ENCODE measurements at places on chromosomes 3 and 15.

DNA sequence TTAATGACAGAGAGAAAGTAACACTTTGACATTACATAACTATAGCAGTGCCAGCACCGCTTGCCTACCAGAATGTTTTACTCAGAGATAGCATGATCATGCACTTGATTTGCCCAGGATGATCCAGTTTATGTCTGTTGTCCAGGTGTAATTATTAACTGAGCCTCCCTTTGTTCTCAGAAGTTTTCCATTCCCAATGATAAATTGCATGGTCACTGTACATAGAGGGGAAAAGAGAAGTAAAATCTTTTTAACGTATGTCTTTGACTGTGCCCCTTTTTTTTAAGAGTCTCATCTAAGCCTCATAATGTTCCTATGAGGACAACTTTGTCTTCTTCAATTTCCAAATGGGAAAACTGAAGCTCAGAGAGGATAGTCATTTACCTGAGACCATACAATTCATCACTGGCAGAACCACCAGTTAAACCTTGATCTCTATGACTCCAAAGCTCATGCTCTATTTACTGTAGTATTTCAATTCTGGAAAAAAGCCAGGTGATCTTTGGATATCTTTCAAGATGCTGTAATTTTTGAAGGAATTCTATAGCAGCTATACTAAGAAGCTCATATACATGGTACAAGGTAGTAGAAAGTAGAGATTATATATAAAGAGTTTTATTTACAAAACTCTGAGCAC is 25.1 kb downstream of the C3orf85 start:
- peak; percentile 15 for DNase-seq

GRCh38 chr3:15292765-15293522 is 39.4 kb downstream of the SH3BP5 start:
- DNase-seq: no peak

DNA sequence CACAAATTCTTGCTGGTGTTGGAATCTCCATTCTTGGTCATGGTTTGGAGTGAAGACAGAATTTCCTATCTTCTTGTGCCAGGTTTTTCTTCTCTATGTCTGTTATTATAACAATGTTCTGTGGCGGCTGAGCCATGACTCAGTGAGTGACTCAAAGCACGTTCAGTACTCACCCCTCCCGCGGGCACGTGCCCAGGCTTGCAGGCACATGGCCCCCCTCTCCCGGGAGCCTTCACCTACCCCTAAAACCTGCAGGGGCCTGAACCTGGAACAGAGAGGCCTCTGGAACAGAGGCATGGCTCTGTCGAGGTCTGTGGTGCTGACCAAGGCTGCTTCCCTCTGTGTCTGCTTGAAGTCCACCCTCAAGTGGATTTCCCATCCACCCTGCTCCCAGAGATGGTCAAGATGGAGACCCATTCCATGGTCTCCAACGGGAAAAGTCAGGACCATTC is 27.6 kb downstream of the PLXNB1 start:
- DNase-seq: peak; percentile 55

DNA sequence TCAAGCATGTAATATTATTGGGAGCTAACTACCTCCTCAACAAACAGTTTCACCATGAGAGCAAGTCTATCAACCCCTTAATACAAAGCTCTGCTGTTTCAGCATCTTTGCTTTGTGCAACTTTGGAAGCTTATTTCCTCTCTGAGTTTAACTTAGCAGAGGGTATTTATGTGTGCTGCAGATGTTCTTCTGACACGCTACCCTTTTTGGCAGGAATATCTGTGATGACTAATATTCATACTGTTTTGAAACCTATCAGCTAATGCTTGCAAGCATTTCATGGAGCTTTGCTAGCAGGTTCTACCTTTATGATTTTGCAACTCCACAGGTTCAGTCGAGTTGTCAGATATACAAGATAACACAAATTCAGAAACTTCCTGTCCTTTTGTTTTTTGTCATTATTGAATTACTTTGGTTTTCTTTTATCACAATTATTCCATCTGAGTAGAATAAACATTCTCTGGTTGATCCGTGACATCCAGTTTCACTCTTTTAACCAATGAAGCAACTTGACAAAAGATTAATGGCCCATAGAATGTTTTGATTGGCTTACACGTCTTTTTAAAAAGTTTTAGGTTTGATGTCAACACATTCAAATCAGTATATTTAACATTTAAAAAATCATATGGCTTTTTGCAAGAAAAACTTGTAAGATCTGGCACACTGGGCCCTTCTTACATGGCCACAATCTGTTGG is 1.7 kb upstream of the SLC9A9 start:
- DNase-seq: no peak

DNA sequence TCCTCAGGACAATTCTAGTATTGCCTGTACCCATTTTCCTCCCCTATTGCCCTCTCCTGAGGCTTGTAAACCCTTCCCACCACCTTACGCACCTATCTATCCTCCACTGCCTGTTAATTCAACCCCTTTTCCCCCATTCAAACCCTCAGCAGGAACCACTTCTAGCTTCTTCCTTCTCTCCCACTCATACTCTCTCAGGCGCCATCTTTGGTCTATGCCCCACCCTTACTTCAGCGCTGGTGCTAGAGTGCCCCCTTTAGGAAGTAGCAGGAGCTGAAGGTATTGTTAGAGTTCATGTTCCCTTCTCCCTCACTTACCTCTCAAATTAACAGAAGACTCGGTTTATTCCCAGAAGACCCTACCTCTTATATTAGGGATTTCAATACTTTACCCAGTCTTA is 121.8 kb upstream of the NLGN1 start:
- no peak for DNase-seq

- no peak for DNase-seq
Observed at GRCh38 chr3:78494851-78495250, 1272.9 kb downstream of the ROBO1 start.

DNA sequence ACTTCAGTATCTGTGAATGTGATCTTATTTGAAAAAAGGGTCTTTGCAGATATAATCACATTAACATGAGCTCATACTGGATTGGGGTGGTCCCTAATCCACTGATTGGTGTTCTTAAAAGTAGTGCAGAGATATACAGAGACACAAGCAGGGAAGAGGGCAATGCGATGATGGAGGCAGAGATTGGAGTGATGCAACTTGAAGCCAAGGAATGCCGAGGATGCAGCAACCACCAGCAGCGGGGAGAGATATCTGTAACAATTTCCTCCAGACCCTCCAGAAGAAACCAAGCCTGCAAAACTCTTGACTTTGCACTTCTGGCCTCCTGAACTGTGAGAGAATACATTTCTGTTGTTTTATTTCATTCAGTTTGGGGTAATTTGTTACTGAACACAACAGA is 171.0 kb upstream of the MBNL1 start:
- no peak for DNase-seq

- no peak for DNase-seq
Observed at GRCh38 chr3:78974181-78974790, 793.5 kb downstream of the ROBO1 start.

GRCh38 chr3:15941958-15942357 is 144.2 kb upstream of the ANKRD28 start:
- no peak for DNase-seq

- DNase-seq: no peak
Observed at GRCh38 chr3:35438101-35438500, 201.2 kb upstream of the ARPP21 start.

DNA sequence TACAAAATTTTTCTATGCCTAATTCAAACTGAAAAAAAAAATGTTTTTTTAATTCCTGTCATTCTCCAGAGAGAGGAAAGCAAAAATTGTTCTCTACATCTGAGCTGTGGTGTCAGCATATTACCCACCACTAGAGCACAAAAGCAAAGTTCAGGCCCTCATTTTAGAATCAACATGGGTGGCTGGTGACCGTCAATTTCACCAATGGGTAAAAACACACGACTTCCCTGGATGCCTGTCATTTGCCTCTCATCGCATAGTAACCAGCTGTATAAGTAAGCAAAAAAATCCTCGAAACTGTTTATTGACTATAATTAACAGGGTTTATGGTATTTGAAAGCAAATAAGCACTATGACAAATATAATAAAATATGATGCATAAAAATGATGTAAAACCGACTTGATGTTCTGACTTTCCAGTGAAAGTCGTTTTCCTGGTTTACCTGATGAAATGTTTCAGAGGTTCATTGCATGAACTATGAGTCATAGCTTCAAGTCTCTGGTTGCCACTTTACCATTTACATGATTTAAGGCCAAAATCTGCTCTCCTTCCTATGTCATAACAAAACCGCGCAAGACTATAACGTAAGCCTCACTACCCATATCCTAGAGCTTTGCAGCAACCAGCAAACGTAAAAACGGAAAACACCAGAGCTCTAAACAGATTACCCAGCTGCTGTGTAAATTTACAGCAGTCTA is 60.5 kb downstream of the THBS1 start:
- peak; percentile 63 for DNase-seq

DNA sequence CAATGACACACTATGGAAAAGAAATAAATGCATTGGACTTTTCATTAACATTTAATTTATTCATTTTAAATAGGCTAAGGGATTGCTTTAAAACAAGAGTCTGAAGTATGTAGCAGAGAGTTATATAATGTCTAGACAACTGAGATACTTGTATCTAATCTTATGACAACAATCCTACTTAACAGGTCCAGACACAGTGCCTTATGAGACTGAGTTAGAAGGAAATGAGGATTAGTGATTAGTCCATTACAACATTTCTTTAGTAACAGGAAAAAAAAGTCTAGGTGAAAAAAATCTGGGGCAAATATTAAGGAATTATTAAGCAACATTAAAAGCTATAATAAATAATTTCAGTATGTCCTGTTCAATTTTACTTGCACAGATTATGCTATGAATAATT is 140.6 kb downstream of the MEIS2 start:
- no peak for DNase-seq

- no peak for DNase-seq
Observed at GRCh38 chr3:54876694-54877093, 51.2 kb downstream of the LRTM1 start.

GRCh38 chr3:61452535-61453090 is 108.8 kb upstream of the PTPRG start:
- no peak for DNase-seq

GRCh38 chr3:115833074-115833473 is 209.8 kb downstream of the GAP43 start:
- DNase-seq: no peak

GRCh38 chr3:172449466-172450149 is 1.4 kb upstream of the GHSR start:
- DNase-seq: no peak

DNA sequence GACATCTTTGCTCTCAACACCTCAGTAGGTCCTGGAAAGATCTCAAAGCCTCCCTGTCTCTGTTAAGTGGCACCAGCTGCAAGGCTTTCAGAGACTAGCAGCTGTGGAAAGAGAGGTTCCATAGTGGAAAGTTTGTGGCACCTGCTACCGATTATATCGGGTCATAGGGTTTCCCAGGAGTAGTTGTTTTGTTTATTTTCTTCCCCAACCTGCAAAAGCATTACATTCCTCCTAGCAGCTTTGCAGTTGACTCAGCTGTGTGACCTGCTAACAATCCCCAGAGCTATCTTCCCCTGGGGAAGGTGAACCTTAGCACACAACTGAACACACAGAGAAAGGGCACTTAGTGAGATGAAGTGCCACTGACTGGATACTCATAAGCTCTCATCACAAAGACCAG is 598.9 kb upstream of the GRM7 start:
- no peak for DNase-seq

DNA sequence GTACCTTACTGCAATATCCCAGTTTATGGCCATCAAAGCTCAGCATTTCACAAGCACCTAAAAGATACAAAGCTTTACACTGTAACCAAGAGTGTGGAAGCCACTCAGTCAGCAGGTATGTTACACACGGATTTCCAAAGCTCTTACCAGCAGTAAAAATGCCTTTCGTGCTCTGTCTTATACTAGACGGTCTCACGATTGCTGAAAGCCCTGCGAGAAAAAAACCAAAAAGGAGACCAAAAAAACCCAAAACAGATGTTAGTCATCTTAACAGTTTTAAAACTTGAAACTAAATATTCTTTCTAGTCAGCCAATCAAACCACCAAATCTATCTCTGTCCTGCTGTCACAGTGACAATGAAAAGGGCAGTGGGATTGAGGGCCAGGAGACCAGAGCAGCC is 39.0 kb downstream of the TAMM41 start:
- no peak for DNase-seq

- no peak for DNase-seq
Observed at GRCh38 chr15:97683831-97684230, 276.7 kb upstream of the ARRDC4 start.

DNA sequence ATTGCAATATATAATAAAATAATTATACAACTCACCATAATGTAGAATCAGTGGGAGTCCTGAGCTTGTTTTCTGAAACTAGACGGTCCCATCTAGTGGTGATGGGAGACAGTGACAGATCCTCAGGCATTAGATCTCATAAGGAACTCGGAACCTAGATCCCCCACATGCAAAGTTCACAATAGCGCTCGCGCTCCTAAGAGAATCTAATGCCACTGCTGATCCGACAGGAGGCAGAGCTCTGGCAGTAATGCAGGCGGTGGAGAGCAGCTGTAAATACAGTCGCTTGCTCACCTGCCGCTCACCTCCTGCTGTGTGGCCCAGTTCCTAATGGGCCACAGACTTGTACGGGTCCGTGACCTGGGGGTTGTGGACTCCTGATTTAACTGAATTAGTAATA is 87.8 kb downstream of the P3H2 start:
- DNase-seq: no peak
